ENCODE measurements at places on chromosomes 2 and 18.

- DNase-seq, result no peak
Observed at GRCh38 chr18:78720456-78721237, 259.0 kb upstream of the SALL3 start.

GRCh38 chr2:52897511-52898044 is 870.0 kb upstream of the CHAC2 start:
- no peak for DNase-seq

- no peak for DNase-seq
Observed at GRCh38 chr2:200708943-200709342, 102.8 kb upstream of the BZW1 start.

DNA sequence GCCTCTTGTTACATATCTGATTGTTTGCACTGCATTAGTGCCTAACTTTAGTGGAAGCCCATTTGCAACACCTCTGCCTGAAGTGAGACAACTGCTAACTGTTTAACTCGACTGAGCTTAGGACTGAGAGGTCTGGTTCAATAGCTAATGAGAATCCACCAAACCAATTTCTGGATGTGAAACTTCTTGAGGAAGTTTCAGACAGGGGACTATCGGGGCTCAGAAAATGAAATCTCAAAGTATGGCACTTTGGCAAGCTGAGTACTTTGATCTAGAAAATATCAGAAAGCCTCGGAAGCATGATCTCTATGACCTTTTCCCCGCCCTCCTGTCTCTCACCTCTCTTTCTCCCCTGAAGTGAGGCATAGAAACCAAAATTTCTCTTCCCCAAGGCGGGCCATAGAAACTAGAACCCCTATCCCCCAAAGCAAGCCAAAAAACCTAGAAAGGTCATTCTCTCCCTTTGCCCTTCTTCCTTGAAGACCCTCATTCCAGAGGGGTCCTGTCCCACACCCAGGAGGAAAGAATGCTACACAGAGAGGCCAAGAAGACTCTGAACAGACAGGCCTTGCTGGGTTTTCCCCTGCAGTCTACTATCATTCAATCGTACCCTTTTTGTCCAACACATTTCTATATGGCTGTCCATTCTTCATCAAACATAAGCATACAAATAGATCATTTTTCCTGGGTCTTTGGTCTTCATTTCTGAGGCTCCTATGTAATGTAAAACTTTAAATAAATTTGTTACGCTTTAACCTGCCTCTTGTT is 69.6 kb upstream of the CREB1 start:
- DNase-seq, result no peak

- no peak for DNase-seq
Observed at GRCh38 chr2:217218269-217219163, 358.7 kb upstream of the TNP1 start.

GRCh38 chr2:238163481-238164198 is 4.9 kb downstream of the ERFE start:
- no peak for DNase-seq

DNA sequence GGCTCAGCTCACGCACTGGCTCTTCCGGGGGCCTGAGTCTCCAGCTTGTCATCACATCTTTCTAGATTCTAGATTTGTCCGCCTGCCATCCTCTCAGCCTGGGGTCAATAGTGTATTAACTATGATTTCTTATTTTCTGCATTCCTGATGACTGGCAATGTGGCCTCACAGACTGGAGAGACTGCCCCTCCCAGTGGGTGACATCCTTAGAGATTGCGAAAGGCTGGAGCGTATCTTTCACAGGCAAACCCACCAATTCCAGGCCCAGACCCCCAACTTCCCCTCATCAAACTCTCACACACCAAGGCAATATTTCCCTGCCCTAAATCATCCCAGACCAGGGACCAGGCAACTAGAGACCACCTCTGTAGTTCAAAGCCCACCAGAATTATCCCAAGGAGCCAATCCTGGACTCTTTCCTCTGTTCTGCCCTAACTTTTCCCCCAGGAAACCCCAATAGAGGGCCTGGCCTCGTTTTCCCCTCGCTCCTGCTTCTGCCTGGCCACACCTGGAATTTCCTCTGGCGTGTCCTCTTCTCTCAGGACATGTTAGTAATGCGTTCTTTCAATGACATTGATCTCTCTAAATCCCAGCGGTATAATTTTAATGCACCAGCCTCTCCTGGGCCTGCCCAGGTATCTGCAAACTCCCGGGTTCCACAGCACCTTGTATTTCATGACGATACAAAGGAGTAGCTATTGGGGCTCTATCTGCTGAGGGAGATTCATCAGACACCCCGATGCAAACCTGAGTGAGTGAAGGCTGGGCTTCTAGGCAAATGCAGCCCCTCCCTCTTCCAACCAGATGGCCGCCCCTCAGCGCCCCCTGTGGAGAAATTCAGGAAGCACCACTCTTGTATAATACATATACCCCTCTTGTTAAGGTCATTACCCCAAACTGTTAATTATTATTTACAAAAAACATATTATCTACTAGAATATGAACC is 2.4 kb upstream of the KCNF1 start:
- DNase-seq, result no peak

DNA sequence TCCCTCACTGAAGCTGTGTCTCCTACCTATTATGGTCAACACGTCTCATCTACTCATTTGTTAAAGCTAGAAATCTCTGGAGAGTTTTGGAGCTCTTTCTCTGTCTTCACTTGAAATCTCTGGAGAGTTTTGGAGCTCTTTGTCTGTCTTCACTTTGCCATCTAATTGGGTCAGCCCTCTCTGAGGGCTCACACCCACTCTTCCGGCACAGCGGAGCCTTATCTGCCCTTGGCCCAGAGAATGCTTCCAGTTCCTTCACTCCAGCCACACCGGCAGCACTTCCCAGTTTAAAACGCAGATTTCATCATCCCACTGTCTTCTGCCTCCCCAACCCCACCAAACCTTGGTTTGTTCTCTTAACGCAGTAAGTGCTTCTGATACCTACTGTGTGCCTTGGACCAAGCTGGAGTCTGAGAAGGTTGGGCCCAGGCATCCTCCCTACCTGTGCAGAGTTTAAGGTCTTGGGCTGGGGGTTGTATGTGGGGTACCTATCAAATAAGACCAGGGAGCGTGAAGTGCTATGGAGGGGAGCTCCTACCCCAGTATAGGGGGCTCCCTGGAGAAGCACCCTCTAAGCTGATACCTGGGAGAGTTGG is 5.0 kb downstream of the HPCAL1 start:
- no peak for DNase-seq

GRCh38 chr2:33167622-33168245 is 221.0 kb downstream of the LTBP1 start:
- no peak for DNase-seq

DNA sequence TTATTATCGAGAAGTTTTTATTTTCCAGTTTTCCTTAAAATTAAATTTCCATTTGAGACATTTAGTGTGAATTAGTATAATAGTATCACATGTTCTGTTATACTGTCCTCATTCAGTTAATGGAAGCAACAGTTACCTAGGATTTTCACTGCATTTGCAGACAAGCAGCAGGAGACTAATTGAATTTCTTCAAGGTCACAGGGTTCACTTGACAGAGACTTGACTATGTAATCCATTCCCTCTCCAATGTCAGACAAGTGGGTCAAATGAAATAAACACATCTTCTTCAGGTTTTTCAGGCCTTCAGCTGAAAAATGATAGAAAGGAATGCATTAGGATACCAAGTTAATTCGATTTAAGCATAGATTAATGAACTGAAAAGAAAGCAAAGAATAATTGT is 26.7 kb downstream of the NLRC4 start:
- no peak for DNase-seq

DNA sequence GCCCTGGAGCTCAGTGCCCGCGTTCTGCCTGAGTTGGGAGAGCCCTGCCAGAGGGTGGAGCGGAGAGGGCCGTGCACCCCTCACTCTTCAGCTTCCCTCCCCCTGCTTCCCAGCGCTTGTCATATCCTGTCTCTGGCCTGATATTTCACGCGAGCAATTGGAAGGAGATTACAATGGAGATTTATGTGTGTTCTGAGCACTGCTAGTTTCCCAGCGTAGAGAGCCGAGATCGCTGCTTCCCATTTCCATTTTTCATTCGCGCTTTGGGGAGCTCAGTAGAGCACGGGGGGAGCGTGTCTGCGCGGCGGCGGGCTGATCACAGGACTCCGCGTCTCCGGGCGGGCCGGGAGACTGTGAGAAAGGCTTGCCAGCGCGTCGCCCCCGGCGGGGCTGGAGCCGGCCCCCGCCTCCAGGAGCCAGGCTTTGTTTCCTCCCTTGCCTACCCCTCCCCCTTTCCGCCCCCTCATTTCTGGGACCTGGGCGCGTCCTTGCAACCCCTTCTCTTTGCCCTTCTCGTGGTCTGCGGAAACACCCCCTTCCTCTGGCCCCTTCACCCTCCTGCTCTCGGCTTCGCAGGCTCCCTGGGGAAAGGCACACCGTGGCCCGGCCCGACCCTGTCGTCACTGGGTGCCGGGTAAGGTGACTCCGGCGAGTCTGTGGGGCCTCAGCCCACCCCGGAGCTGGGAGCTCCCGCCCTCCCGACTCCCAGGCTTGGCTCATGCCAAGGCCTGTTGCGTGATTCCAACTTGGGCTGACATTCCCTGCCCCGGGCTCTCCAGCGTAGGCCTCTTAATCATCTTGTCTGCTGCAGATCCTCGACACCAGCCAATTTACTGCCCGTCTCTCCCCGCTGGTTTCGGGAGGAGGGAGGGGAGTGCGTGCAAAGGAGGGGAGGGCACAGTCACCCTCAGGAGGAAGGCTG is 5.8 kb downstream of the DLX2 start:
- no peak for DNase-seq

DNA sequence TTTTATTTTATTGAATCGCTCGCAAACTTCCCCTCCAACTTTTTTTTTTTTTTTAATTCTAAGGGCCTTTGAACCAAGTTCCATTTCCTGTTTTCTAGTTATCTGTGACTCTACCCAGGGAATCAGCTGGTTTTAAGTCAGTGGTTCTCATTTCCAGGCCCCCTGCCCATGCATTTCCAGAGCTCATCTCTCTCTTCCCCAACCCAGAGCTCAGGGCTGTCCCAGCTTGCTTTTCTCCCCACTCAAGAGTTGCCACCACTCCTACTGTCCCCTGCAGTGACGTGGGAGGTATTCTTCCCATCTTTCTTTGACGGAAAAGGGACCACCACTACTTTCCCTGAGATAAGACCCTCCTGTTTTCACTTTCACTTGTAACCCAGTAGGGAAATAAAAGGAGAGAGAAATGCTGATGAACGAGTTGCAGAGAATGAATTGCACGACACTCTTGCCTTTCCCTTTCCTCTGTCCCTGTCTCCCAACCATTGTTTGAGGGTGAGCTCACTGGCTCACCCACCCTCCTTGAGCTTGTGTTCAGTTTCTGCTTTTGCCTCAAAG is 42.1 kb downstream of the TET3 start:
- no peak for DNase-seq

GRCh38 chr2:228056293-228057097 is 125.0 kb downstream of the SPHKAP start:
- DNase-seq, result no peak

- DNase-seq, result peak; percentile 57
Observed at GRCh38 chr2:150876251-150876950, 385.3 kb downstream of the RBM43 start.

GRCh38 chr2:12861344-12861930 is 144.7 kb downstream of the TRIB2 start:
- no peak for DNase-seq

GRCh38 chr2:192005211-192005610 is 158.3 kb upstream of the CAVIN2 start:
- DNase-seq, result no peak

GRCh38 chr2:217206907-217207698 is 347.2 kb upstream of the TNP1 start:
- no peak for DNase-seq

GRCh38 chr2:17519486-17519885 is 1.2 kb upstream of the RAD51AP2 start:
- DNase-seq, result no peak

- no peak for DNase-seq
Observed at GRCh38 chr18:75076286-75076685, 132.7 kb downstream of the PTGR3 start.

DNA sequence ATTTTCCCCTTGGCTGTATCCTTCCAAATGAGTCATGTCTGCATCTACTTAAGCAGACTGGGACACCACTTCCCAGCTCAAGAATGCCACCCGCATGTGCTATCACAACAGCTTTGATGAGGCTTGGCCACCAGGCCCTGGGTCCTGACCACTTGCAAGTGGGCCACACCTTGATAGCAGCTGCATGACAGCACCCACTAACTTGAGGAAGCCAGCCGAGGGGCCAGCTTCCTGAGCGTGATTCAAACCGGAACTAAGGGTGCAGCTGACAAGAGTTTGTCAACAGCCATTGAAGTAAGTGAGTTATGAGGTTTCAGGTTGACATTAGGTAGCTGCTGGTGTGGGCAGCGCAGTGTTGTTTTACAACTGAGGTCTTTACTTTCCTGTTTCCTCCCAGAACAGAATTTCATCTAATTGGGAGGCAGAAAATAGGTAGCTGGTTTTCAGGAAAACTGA is 54.4 kb downstream of the EPHA4 start:
- DNase-seq, result no peak

DNA sequence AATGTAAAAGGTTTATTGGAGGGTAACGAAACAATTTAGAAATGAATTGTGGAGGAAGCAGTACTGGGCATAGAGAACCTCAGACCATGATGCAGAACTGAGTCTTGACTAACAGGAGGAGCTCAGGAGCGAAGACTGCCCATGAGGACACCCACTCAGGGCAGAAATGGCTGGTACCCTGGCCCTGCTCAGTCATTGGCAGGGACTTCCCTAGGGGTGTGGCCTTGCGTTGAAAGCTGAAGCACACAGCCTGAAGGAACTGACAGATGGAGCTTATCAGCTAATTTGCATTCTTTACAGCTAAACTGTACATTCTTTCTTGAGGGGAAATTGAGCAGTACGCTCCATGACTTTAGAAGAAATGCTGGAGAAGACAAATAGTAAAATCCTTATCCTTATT is 57.1 kb downstream of the PDK1 start:
- no peak for DNase-seq

DNA sequence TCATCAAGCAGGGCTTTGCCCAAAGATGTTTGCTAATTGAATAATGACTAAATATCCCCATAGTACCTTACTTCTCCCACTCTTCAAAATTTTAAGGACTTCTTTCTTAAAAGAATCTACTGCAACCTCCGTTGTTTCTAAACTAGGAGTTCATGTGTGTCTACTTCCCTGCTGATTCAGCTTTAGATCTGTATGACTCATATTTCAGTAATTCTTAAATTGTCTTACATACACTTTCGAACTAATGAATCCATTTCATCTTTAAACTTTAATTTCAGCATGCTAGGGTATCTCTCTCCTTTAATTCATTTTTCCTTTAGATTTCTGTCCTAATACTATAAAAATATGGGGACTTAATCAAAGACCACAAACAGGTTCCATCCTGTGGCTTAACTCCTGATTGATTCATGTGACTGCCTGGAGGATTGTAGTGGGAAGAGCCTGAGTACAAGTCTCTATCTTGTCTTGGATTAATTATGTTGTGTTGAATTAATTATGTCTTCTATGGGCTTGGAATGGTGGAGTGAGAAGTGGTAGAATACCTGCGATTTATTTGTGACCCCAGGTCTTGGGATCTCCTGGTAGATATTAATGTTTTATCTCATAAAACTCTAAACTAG is 24.9 kb upstream of the COL5A2 start:
- no peak for DNase-seq

GRCh38 chr2:11073776-11074175 is 81.5 kb upstream of the SLC66A3 start:
- no peak for DNase-seq

GRCh38 chr2:148948868-148949267 is 73.8 kb downstream of the KIF5C start:
- DNase-seq, result no peak
